ENCODE measurements at places on chromosomes 4 and X.

GRCh38 chr4:158513256-158513655 lies 8.4 kb upstream of the RXFP1 start:
- no peak for DNase-seq

DNA sequence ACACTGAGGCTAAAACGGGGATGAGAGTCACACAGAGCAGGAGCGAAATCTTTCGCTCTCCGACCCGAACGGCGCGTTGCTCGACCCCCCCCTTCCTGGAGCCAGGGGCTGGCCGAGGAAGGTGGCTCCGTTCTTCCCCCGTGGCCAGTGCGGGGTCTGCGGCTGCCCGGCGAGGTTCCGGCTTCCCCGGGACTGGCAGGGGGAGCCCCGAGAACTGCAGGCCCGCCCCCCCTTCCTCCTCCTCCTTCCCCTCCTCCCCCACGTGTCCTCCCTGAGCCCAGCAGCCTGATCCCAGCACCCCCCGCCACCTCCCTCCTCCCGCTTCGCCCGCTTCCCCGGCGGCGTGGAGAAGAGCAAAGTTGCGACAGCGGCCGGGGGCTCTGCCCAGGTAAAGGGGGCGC lies 2.4 kb upstream of the BCORL1 start:
- DNase-seq = no peak

DNA sequence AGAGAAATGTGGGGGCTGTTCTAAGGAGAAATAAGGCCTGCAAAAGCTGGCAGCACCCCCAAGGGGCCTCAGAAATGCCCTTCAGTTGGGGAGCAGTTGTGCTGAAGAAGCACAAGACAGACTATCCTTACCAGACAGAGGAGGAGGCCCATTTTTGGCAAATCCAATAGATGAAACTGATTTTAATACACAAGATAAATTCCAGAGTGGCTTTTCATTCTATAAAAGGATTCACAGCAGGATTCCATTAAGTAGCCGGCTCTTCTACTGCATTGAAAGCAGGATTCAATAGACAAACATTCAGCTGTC lies 8.1 kb downstream of the SEPTIN6 start:
- no peak for DNase-seq

DNA sequence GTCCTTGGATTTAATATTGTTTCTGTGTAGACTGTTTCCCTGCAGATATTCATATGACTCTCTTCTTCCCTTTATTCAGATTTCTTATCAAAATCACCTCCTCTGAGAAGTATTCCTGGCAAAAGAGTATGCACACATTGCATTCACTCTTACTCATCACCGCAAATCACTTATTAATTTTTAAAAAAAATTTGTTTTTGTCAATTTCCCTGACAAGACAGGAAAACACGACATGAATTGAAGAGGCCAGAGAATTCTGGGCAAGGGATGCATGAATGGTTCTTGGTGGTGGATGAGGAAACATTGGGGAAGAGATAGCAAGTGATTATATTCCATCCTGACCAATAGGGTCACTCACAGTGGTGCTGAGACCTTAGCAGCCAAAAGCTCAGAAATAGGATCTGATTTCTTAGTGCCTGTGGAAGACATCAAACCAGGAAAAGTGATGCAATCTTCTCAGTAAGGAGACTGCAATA lies 522.5 kb upstream of the AGA start:
- DNase-seq = no peak

- no peak for DNase-seq
Observed at GRCh38 chrX:79107891-79108718, 36.4 kb upstream of the GPR174 start.

DNA sequence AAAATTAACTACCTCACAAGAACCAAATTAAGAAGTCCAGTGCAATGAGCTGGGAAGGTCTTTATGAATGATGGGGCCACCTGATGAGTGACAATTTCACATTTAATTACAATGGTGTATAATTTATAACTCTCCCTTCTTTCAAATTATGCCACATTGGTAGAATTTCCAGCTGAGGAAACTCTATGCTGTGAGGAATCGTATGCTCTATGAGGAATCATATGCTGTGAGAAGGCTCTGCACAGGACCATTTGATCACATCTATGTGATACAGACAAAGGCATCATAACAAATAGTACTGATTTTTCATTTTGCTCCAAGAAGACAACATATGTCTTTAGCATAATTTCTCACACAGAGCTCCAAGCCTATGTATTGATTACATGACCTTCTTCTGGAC lies 69.3 kb downstream of the PDHA2 start:
- no peak for DNase-seq

GRCh38 chrX:150897421-150898320 lies 797 bp downstream of the CD99L2 start:
- DNase-seq = no peak

GRCh38 chrX:2650037-2650436 lies 41.1 kb upstream of the CD99 start:
- DNase-seq = no peak

- no peak for DNase-seq
Observed at GRCh38 chr4:151692821-151693673, 67.8 kb downstream of the GATB start.

- no peak for DNase-seq
Observed at GRCh38 chr4:177204126-177204525, 105.5 kb upstream of the NEIL3 start.

DNA sequence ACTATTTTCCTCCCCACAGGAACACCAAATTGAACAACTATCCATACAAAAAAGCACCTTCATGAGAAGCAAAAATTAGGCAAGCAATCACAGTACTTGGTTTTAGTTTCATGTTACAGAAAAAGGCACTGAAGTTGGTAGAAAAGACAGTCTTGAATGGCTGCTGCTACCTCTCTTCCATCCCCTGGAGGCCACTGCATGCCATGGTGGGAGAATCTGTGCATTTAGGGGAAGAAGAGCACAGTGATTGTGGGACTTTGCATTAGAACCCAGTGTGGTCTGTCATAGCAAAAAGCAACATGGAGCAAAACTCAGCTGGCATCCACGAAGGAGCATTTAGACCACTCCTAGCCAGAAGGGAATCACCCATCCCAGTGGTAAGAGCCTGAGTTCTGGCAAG lies 941.9 kb downstream of the PCDH18 start:
- no peak for DNase-seq

DNA sequence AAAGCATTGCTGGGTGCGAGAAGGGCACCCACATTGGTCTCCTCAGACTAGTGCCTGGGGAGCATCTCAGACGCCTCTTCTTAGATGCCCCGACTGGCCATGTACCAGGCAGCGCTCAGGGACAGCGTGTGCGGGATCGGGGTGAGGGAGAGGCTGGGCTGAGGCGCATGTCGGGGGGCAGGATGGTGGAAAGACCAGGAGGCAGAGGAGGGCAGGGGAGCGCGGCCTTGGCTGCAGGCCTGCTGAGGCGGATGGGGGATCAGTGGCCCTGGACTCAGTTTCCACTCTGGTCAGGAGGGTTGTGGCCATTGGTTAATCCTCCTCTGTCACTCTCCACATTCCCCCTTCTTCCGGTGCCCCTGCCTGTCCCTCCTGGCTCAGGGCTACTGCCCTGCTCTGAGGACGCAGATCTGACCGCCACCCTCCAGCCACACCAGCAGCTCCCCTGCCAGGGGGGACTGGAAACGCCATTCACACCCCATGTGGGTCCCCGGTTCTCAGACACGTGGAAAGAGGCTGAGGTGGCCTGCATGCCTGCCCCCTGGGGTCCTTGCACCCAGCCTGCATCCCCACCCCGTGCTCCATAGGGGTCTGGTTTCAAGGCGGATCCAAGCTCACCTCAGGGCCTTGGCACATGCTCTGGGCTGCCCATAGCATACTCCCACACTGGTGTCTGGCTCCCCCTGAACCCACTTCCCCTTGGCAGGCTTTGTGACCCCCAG lies 105.9 kb downstream of the CPZ start:
- DNase-seq = no peak

- no peak for DNase-seq
Observed at GRCh38 chr4:151953312-151953711, 192.5 kb upstream of the GATB start.

GRCh38 chr4:183541752-183542040 lies 36.8 kb downstream of the ING2 start:
- no peak for DNase-seq

GRCh38 chr4:102253860-102254259 lies 91.4 kb downstream of the SLC39A8 start:
- DNase-seq = no peak

GRCh38 chrX:85922821-85923220 lies 124.5 kb downstream of the CHM start:
- DNase-seq = no peak

DNA sequence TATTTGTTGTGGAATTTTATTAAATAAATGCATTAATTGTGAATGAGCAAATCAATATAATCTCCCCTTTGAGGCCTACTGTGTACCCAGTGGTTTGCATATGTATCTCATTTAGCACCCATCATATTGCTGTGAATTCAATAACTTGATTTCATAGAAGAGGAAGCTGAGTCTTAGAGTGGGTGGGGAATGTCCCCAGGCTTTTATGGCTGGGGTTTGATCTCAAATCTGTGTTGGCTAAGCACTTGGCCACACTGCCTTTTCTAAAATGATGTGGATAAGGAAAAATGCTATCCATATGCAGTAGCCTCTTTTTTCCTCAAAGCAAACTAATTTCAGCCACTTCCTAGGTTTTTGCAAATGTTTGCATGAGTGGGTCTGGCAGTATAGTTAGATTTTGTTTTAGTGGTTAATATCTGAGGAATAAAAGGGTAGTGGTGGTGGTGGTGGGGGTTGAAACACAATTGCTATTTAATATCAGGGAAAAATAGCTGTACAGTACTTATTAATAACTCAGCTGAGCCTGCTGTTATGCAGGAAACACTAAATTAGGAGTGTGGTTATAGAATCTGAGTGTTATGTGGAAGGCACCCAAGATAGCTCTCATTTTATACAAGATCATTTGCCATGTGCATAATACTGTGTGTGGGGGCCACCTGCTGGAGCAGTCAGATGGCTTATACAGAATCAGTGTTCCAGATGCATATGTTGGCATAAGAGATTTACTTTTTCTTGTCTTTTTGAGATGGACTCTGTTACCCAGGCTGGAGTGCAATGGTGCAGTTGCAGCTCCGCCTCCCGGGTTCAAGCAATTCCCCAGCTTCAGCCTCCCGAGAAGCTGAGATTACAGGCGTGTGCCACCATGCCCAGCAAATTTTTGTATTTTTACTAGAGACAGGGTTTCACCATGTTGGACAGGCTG lies 108.0 kb downstream of the TMEM131L start:
- peak; percentile 11 for DNase-seq

- no peak for DNase-seq
Observed at GRCh38 chrX:136491832-136492231, 4.1 kb downstream of the BRS3 start.

GRCh38 chr4:2799224-2799911 lies 6.5 kb downstream of the SH3BP2 start:
- DNase-seq = no peak

DNA sequence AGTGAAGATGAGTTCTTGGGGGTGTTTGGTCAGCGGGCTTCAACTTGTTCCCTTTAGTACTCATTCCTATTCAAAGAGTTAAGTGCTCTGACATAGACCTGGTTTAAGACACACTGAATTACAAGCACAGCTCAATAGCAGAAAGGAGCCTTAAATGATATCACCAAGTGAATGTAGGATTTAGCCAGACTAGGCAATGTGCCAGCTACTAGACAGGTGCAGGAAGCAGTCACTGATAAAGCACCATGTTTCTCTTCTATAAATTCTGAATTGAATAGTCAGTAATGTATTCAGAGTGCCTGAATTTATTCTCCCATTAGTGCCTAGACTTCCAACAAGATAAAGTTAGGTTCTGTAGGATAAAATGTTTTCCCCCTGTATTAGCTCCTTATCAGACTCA lies 63.6 kb downstream of the ASB9 start:
- no peak for DNase-seq

DNA sequence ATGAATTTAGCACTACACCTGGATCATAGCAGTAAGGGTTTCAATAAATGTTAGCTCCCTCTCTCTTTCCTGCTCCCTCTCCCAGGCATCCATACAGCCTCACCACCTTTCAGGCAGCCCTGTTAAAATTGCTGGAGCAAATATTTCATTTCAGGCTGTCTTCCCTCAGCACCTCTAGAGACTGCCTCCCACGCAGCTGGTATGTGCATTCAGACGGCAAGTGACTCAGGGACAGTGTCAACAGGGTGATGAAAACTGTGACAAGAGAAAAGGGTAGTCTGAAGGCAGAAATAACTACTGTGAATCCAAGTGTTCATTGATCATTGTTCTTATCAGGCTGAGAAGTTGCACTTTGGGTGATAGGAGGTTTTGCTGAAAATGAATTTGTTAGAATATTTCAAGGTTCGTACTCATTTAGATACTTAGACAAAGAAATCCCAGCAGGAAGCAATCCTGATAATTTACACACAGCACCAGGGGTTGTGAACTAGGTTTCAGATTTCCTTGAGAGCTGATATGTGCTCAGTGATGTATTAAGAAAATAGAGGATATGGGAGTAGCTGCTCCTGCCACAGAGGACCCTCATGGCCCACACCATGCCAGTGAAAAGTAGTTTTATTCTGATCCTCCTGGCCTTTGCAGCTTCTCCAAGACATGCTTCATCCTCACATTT lies 424.2 kb downstream of the FGF13 start:
- DNase-seq = no peak

- no peak for DNase-seq
Observed at GRCh38 chrX:7582191-7582590, 260.8 kb upstream of the VCX start.

DNA sequence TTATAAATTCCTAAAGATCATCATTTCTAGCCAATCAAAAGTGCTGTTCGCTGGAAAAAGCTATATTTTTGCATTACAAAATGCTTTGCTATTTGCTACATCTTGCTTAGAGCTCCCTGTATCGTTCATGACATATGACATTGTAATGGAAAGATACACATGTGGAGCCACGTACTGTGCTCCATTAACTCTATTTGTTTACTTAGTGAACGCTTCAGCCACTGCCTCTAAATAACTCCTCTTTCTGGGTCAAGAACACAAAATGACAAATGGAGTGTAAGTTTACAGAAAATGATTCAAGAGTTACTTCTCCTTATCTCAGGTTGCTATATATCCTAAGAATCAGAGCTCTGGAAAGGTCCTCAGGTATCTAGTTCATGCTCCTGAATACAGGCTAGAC lies 329.1 kb upstream of the SMIM31 start:
- no peak for DNase-seq

DNA sequence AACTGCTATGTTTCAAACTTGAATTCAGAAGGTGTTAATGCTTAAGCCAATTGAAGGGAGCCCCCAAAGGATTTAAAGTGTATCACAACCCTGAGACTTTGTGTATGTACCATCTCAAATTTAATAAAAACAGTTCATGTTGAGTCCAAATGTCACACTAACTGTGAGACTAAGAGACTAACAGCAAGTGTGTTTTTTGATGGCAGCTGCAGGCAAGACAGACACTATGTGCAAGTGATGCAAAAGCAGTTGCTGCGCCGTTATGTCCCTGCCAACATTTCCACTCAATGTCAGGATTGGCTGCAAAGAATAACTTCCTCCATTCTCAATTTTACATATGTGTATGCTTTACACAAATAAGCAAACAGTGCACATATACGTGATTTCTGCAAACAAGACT lies 594.6 kb downstream of the IL15 start:
- DNase-seq = no peak

- no peak for DNase-seq
Observed at GRCh38 chr4:42159271-42160001, 7.0 kb upstream of the BEND4 start.

GRCh38 chrX:13341491-13342101 lies 21.7 kb upstream of the ATXN3L start:
- DNase-seq = no peak
